Esophagus (tissue), 2 donors: ENCODE measurements at places on chromosomes 1 and 21. TPM values are rescaled to one million over a fixed set of nuclear protein-coding genes. Genes with fewer than 3 reads are reported as not detected.

OR2M3 gene
- polyA plus RNA-seq, result not detected

EBNA1BP2 gene
- 72.8 TPM for polyA plus RNA-seq

MCOLN3 gene
- 0.51 TPM for polyA plus RNA-seq

CITED4 gene
- polyA plus RNA-seq, result 21.8 TPM

HSPA6 gene
- 0.79 TPM for polyA plus RNA-seq

CELA3B gene
- 1.1 TPM for polyA plus RNA-seq

C1orf105 gene
- polyA plus RNA-seq, result not detected

AK5 gene
- 0.11 TPM for polyA plus RNA-seq

TNFRSF14 gene
- polyA plus RNA-seq, result 34.1 TPM

EIF4G3 gene
- 15.7 TPM for polyA plus RNA-seq

SELL gene
- polyA plus RNA-seq, result 0.22 TPM

KRTAP7-1 gene
- polyA plus RNA-seq, result not detected

CHAF1B gene
- polyA plus RNA-seq, result 3.2 TPM

CLDN17 gene
- 6.5 TPM for polyA plus RNA-seq

GPR25 gene
- polyA plus RNA-seq, result 0.55 TPM

FAM72C gene
- polyA plus RNA-seq, result 1.3 TPM

CELA3A gene
- 2.6 TPM for polyA plus RNA-seq
